ENCODE measurements at places on chromosomes 1 and 21.

- no peak for DNase-seq
These were observed 193.8 kb downstream of the KIF26B start for GRCh38 chr1:245348626-245349025.

- no peak for DNase-seq
These were observed 311.3 kb downstream of the TGFB2 start for GRCh38 chr1:218656301-218657037.

DNA sequence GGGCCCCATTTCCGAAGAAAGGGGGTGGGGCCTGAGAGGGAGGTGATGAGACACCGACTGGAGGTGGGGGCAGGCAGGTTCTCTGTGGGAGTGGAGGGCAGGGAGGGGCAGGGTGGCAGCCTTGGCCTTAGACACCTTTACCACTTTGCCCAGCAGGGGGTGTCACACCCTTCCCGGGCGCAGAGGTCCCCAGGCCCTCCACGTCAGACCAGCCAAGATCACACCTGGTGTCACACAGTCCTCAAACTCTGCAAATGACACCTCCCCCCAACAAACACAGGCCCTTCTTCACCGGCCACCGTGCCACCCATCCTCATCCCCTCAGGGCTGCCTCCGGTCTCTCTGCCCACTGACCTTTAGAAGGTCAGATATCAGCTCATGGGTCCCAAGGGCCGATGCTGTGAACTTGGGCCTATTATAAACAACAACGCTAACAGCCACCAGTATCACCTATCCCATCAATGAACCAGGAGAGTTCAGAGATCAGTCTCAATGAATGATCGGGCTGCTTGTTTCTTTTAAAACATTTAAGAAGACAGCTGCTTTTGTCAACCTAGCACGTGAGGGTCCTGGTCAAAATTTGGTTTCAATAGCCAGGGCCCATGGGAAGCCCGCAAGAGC, 103.9 kb downstream of the CASZ1 start:
- DNase-seq: peak; percentile 80

DNA sequence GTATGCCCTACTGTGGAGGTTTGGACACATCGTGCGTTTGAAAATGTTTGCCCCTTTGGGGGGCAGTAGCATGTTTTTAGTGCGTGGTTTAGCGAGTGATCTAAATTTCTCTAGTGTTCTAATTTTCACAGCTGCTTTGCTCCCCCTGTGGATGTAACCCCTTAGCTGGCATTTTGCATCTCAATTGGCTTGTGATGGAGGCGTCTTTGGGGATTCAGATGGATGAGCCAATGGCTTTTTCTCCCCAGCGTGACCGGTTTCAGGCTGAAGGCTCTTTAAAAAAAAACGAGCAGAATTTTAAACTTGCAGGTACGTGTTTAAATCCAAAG, 836 bp downstream of the CDC7 start:
- no peak for DNase-seq

GRCh38 chr21:23977971-23978370, 1629.3 kb downstream of the MRPL39 start:
- no peak for DNase-seq

DNA sequence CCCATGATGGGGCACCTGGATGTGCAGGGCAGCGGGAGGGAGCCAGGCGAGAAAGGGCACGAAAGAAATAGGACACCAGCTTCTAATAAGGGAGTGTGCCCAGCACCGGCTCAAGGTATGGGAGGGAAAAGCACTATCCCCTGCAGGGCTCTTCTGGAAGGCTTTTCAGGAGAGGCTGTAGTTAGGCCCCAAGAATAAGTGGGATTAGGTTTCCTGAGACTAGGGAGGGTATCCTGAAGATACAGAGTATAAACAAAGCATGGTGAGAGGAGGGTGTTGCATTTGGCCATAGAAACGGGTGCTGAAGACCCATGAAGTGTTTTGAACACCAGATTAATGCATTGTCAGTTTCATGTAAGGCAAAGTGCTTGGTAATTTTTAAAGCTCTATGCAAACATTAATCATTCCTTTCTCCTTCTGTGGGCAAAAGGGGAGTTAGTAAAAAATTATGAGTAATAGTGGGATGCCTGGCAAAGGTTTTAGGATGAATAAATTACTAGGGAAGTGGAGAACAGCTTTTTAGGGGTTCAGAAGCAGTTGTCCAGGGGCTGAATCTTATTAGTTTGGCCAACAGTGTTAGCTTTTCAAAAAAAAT, 74.0 kb downstream of the SYT6 start:
- DNase-seq: no peak

GRCh38 chr1:72516826-72517225, 234.5 kb upstream of the NEGR1 start:
- DNase-seq: no peak

DNA sequence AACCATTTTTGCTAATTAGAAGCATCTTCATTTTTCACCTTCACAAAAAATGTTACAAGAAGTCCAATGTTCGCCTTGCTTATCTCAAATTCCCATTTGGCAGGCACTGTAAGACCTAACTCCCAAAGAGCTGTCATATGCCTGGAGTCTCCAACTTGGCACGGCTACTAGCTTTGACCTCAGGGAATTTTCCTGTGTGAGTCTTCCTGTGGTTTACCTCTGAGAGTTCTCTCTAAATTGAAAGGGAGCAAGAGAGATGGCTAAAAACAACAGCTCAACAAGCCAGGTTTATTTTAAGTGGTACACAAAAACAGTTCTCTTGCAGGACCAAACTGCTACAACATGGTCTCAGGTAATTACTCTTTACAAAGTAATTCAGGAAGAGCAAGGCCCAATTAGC, 756.0 kb upstream of the ADGRL2 start:
- no peak for DNase-seq

GRCh38 chr1:201766131-201766866, 62.7 kb upstream of the IPO9 start:
- no peak for DNase-seq

DNA sequence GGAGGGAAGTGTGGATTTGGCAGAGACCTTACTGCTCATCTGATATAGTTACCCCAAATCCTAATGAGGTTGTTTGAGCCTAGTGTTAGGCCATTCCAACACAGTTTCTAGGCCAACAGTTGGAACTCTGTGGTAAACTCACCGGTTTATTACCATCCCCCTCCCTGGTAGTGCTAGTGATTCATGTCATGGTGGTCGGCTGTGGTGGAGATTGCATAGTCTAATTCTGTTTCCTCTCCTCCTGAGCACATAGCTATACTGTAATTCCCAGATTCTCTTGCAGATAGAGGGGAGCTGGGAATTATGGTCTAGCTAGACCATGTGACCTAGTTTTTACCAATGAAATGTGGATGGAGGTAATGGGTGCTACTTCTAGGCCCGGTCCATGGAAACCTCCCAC, 123.7 kb upstream of the KIF26B start:
- DNase-seq: no peak

GRCh38 chr1:84259376-84259775, 42.1 kb upstream of the SAMD13 start:
- DNase-seq: no peak

GRCh38 chr1:94032637-94033036, 88.3 kb downstream of the ABCA4 start:
- no peak for DNase-seq

GRCh38 chr1:17201201-17202021, 3.5 kb upstream of the PADI1 start:
- peak; percentile 52 for DNase-seq

- no peak for DNase-seq
These were observed 4.7 kb upstream of the ECE1 start for GRCh38 chr1:21295002-21295401.
